ENCODE measurements at places on chromosomes 13 and 19. TPM values are rescaled to one million over a fixed set of nuclear protein-coding genes. Genes with fewer than 3 reads are reported as not detected.

- DNase-seq = no peak
These were observed 7.7 kb upstream of the ONECUT3 start for GRCh38 chr19:1745589-1746031.

- no peak for DNase-seq
These were observed 109.6 kb downstream of the ZAR1L start for GRCh38 chr13:32205431-32206096.

- DNase-seq = no peak
These were observed 11.3 kb upstream of the UBL3 start for GRCh38 chr13:29861694-29862110.

DNA sequence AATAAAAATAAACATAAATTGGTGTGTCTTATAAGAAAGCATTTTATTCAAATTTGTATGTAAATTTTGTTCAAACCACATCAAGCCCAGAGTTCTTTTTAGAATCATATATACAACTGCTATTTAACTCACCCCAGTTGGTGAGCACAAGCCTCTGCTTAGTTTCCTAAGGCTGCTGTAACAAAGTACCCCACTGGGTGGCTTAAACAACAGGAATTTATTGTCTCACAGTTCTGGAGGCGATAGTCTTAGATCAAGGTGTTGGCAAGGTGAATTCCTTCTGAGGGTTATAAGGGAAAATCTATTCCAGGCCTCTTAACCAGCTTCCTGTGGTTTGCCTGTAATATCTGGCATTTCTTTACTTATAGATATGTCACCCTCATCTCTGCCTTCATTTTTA is 1133.5 kb downstream of the OLFM4 start:
- no peak for DNase-seq

The ZSCAN1 gene
- total RNA-seq = not detected

All from liver (tissue), 10 donors.